ENCODE measurements at places on chromosomes 6 and 20. TPM values are rescaled to one million over a fixed set of nuclear protein-coding genes. Genes with fewer than 3 reads are reported as not detected.

The OOEP gene
- not detected for total RNA-seq

The SCUBE3 gene
- total RNA-seq, result 35.3 TPM

The PACSIN1 gene
- total RNA-seq, result 0.89 TPM

The PANK2 gene
- 53.8 TPM for total RNA-seq

The PPP1R3G gene
- total RNA-seq, result not detected

The RSPH4A gene
- total RNA-seq, result 6.3 TPM

The HLA-DOA gene
- 5.6 TPM for total RNA-seq

The NHLRC1 gene
- total RNA-seq, result 0.60 TPM

The CDK5RAP1 gene
- 63.7 TPM for total RNA-seq

The IMPG1 gene
- total RNA-seq, result not detected

DNA sequence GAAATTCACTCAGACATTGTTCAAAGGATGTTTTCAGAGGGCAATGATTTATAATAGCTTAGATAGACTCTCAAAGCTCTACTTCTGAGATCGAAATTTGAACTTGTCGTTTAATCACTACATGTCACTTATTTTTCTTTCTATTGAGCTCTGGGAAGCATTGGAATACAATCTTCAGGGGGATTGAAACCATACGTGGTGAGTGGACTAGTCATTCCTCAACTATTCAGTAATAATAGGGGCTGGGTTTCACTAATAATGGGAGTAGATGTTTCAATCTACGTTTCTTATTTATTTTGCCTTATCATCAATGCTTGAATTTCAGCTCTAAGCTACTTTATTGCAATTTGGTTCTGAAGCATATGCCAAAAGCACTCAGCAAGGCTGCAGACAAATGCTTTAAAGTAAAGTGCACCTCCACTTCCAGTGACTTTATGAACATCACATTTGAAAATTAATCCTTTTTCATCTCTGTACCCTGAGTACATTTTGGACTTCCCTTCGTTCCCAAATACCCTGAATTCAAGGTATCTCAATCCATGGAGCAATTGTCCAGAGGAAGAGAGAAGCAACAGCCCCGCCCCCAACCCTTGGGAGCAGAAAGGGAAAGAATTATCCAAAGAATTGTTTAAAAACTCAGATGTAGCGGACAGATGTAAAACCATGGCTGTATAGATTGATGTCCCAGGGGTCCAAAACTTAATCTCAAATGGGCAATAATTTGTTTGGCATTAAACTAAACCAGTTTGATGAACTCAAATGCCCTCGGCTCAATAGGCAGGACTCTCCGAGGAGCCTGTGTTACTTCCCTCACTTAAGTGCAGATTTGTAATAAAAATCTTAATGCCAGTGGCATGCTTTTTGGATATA is 68.1 kb downstream of the HFE start:
- DNase-seq, result no peak

DNA sequence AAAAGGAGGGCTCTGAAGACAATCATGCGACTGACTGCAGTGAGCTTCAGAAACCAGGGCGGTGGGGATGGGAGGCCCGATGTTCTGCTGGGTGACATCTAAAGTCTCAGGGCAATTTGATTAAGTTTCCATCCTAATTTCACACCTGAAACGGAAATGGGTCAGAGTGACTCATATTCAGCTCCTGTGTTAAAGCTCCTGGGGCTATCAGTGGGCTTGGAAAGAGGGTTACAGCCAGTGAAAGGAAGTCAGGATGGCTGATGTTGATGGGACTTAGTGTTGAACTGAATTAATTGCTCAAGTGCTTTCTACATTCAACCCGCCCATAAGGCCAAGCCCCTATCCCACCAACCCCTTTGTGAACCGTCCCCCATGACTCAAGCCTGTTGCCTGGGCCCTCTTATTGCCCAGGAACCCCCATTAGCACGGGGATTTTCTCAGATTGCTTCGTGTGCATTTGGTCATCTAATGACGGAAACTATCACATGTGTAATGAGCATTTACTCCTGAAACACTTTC is 47.1 kb upstream of the TBC1D7 start:
- no peak for DNase-seq

- DNase-seq, result no peak
Observed at GRCh38 chr6:133871131-133871530, 17.8 kb upstream of the TCF21 start.

DNA sequence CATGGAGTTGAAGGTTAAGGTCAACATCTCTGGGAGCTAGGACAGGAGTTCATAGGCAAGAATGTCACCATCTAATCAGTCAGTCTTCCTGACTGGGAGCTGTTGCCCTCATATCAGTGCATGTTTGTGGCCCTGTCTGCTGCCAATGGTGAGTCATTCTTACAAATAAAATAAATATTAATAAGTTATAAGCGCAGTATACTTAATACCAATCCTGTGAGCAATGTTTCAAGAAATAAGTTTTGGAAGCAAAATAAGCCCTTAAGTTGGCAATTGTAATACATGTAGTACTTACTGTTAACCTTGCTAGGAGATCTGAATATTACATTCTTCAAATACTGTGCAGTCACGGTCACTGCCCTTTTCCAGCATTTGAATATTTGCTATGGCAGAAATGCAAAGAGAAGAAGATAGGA is 20.2 kb upstream of the MDGA1 start:
- no peak for DNase-seq

- no peak for DNase-seq
Observed at GRCh38 chr6:135820340-135820739, 31.2 kb upstream of the PDE7B start.

GRCh38 chr6:57315851-57316250 is 1.6 kb upstream of the PRIM2 start:
- no peak for DNase-seq

DNA sequence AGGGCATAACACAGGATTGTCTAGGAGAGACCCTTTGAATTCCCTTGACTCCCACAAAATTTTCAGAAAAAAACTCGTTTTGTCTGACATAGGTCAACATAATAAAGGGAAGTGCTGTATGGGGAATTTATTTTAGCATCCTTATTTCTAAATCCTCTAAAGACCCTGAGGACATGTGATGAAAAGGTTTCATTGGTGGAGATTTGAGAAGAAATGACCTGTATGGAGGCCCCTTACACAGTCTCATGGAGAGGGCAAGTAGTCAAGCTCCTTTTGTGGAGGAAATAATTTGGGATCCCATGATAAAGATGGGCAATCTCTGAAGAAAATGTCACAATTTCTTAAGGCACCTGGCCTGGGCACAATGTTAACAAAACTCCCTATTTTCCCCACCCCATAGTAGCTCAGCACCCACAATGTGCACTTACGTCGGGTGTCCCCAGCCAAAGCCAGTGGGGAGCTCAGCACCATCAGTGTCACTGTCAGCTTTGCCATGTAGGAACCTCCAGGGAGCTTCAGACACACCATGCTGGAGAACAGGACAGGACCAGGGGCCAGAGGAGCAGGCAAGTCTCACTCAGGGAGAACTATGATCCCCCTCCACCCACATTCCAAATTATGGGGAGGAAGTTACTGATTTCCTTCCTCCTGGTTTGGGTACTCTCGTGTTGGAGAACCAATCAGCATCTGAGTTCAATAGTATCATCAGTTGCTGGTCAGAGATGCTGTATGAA is at the start of gene HLA-DRB5:
TSS of gene HLA-DRB5 (minus strand) at position 591 of the 734 bp plus-strand sequence. CDS start at position 528, 63 bp downstream.
- no peak for DNase-seq

DNA sequence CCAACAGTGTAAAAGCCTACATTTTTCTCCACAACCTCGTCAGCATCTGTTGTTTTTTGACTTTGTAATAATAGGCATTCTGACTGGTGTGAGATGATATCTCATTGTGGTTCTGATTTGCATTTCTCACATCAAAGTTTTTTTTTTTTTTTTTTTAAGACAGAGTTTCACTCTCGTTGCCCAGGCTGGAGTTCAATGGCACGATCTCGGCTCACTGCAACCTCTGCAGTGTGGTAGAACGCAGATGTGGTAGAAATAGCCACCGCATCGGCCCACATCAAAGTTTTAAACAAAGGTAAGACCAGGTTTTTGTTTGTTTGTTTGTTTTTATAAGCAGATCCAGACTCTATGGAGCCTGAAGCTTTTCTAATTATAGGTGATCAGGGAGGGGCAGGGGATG is 12.7 kb upstream of the PPP1R3G start:
- no peak for DNase-seq

DNA sequence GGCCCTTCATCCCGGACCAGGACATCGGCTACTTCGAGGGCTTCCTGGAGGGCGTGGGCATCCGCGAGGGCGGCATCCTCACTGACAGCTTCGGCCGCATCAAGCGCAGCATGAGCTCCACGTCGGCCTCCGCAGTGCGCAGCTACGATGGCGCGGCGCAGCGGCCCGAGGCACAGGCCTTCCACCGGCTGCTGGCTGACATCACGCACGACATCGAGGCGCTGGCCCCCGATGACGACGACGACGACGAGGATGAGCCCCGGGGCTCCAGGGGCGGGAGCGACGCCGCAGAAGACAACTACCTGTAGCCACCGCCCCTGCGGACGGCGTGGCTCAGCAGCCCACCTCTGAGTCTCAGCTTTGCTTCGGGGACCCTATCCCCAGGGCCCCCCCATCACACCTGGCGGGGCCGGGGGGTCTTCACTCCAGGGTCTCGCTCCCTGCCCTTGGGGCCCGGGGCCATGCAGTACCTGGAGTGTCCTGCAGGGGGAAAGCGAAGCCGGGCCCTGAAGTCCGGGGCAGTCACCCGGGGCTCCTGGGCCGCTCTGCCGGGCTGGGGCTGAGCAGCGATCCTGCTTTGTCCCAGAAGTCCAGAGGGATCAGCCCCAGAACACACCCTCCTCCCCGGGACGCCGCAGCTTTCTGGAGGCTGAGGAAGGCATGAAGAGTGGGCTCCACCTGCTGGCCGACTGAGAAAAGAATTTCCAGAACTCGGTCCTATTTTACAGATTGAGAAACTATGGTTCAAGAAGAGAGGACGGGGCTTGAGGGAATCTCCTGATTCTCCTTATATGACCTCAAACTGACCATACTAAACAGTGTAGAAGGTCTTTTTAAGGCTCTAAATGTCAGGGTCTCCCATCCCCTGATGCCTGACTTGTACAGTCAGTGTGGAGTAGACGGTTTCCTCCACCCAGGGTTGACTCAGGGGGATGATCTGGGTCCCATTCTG is 20.8 kb upstream of the HCK start:
- peak; percentile 85 for DNase-seq

DNA sequence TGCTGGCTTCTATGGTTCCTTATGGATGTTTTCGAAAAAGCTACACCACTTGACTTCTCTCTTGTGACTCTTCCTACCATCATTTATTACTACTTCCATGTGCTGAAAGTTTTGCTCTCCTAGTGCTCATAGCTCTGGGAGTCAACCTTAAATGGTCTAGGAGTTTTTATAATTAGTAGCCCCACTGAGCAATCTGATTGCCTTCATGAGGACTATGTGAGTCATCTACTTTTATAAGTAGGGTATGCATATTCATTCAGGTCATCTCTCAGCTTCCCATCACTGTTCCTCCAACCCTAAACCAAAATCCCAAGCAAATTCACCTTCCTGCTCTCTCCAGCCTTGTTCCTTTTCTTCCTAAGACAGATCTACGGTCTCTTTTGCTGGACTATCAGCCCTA is 17.4 kb upstream of the FAXC start:
- no peak for DNase-seq

- DNase-seq, result no peak
Observed at GRCh38 chr6:73234733-73235132, 9.4 kb upstream of the KHDC1L start.

DNA sequence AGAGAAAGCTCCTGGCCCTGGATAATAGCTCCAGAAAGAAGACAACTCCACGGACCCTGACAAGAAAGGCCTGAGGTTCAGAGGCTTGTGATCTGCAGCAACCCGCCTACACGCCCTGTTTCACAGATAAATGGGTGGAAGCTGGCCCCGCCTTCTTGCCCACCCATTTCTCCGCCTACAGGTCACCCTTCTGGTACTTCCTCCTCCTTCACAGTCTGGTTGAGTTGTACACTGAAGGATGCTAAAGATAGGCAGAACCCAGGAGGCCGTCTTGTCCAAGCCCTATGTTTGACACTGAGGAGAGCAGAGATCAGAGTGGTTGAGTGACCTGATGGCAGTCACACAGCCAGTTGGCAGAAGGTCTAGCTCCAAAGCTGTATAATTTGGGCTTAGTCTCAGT is 34.2 kb upstream of the MDGA1 start:
- no peak for DNase-seq

DNA sequence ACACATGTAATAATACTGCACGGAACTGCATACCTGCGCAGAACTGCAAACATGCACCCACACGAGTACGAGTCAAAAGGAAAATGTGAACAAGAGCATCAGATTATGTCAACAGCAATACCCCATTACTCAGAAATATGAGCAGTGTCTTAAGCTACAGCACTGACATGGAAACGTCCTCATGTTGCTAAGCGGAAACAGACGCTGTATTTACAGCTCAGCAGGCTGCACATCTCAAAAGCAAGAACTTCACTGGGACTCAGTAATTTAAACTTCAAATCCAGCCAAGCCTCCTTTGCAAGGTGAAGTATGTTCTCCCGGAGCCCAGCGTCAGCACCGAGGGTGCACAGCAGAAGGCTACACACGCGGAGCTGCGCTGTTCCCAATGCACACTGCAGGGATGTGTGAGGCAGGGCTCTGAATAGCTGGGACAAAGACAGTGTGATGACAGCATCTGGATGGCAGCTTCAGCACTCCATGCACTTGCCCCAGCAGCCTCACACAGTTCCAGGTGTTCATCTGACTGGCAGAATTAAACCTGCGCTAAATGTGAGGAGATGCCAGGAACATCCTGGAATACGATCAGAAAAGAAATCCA is 202.8 kb downstream of the WDR27 start:
- no peak for DNase-seq

- no peak for DNase-seq
Observed at GRCh38 chr6:136510782-136511181, 39.4 kb downstream of the MAP7 start.

GRCh38 chr6:45494416-45495135 is 116.8 kb upstream of the SUPT3H start:
- no peak for DNase-seq

DNA sequence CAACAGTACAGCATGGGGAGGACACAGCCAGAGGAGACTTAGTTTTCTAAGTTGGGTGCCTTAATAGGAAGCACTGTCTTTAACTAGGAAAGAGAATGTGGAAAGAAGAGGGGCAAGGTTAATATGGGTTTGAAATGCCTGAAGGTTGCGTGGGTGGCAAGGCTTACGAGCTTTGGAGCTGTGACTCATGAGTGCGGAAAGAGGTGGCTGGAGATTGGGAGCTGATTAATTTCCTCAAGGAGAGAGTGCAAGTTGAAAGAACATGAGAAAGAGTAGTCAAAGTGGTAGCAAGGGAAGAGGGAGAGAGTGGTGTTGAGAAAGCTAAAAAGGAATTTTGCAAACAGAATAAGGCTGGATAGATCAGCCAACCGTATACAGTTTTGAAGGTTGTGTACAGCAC is 315.1 kb upstream of the PRND start:
- no peak for DNase-seq

GRCh38 chr20:14775778-14776177 is 438.4 kb upstream of the FLRT3 start:
- no peak for DNase-seq
